ENCODE measurements at places on chromosomes 2 and 18. TPM values are rescaled to one million over a fixed set of nuclear protein-coding genes. Genes with fewer than 3 reads are reported as not detected.
A peak's percentile ranks its signal among the peaks of the same experiment; 100 is the strongest.

Gene KCNS3
- 15.0 TPM for polyA plus RNA-seq

DNA sequence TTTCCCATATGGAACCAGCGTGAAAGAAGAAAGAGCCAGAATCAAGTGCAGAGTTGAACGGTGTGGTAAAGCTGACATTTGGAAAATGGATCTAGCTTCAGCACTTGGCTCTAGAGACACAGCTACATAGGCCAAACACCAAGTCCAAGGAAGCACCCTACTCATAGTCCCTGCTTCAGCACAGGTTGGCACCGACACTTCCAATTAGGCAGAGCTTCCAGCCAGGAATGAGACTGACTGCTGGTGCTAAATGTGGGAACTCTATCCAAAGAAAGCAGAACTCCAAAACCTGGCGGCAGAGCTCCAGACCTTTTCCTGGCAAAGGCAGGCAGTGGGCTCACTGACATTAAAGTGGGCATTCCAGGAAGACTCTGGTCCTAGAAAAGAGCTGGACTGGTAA is 125.4 kb upstream of the CTNNA2 start:
- no peak for DNase-seq

Gene SIX3
- polyA plus RNA-seq, result not detected

DNA sequence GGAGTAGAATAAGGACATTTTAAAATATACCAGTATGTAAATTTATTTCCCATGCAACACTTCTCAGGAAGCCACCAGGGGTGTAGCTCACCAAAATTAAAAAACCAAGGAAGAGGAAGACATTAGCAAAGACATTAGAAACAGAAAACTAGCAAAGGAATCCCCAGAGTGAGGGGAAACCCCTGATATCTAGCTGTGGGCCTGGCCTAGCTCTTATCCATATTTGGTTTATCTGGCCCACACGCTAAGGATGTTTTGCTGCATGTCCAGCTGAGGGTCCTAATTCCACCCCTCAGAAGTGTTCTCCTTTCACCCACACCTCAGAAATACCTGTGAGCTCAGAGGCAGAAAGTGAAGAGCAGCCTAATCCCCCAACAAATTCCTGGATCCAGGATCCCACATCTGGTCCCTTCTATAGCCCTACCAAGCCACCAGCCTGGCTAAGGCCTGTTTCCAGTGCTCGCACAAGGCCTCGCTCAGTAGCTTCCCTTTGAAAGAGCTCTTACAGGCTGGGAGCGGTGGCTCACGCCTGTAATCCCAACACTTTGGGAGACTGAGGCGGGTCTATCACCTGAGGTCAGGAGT is 17.4 kb downstream of the OSBPL1A start:
- no peak for DNase-seq

GRCh38 chr2:70738159-70738558 is 29.8 kb downstream of the ADD2 start:
- DNase-seq, result no peak

DNA sequence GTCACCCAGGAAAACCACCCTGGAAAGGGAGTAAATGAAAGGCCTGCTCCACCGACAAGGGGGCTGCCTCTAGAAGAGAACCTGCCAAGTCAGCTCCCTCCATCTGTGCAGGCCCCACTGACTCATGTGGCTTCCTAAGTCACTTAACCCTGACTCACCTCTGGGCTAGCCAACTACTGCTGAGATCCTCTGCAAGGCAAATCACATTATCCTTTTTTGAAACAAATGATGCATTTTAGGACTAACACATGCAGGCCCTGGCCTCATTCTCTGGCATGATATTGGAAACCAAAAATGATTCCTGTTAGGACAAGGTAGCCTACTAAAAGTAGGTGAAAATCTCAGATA is 474.6 kb downstream of the EPHA4 start:
- DNase-seq, result no peak

Gene CABYR
- polyA plus RNA-seq, result 3.4 TPM

Gene GPC1
- 66.8 TPM for polyA plus RNA-seq

Gene FIGN
- 3.9 TPM for polyA plus RNA-seq

Gene ACKR3
- polyA plus RNA-seq, result 37.5 TPM

DNA sequence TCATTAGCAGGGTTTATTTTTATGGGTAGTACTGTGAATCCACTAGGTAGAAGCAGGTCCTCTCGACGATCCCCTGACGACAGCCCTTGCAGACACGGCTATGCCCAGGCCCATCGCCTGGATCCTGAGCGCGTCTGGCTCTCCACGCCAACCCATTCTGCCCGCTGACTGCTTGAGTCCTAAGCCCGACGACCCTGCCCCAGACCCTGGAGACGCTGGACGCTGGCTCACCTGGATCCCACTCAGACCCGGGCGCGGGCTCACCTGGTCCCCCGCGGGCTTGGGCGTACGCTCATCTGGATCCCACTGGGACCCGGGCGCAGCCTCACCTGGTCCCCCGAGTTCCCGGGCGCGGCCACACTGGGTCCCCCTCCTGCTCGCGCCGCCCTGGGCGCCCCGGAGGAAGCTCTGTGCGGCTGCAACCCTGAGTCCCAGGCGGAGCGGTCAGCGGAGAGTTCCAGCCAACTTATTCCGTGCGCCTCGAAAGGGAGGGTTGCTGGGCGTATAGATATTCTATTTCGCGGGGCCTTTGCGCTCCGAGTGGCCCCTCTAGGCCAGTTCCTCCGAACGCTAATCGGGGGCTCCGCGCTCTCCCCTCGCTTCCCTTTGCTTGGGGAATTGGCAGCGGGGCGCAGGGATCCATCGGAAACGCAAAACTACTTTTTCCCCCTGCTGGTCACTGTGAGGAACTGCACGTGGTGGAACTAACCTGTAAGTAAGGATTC is 22.4 kb upstream of the RMP24 start:
- DNase-seq, result peak; percentile 82

Gene AGXT
- not detected for polyA plus RNA-seq

GRCh38 chr18:22813648-22814328 is 119.3 kb upstream of the RBBP8 start:
- DNase-seq, result no peak

DNA sequence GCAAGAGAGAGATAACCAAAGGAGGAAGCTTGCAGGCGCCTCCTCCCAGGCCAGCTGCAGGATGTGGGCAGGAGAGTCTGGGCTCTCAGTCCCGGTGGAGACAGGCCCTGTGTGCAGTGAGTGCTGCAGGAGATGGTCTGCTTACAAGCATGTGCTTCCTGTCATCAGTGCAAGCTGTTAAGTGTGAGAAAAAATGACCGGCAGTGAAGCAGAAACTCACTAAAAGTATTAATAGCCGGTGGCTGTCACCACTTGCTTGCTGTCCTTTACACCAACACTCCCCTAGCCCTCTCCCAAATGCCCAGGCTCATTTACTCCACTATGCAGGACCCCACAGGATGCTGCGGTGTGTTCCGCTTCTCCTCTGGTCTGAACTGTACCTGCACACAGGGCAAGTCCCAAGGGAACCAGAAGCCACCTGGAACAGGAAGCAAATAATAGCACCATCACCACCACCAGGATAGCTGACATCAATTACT is 435.6 kb upstream of the HS6ST1 start:
- DNase-seq, result no peak

Gene INHBB
- polyA plus RNA-seq, result 0.43 TPM

DNA sequence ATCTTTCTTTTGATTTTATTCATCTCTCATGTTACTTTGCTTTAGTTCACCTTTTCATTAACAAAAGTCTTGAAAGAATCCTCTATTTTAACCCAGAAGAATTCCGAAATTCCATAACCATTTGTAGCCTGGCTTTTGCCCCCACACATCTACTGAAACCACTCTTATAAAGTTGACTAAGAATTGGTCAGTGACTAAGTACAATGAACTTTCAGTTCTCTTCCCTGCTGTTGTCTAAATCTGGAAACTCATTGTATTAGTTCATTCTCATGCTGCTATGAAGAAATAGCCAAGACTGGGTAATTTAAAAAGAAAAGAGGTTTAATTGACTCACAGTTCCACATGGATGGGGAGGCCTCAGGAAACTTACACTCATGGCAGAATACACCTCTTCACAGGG is 49.9 kb upstream of the PNPT1 start:
- DNase-seq, result no peak

GRCh38 chr2:193584522-193584938 is 1389.8 kb upstream of the TMEFF2 start:
- no peak for DNase-seq

- DNase-seq, result no peak
Observed at GRCh38 chr2:230234845-230235244, 9.3 kb downstream of the SP140 start.

- no peak for DNase-seq
Observed at GRCh38 chr2:7450833-7451190, 533.6 kb downstream of the RNF144A start.

DNA sequence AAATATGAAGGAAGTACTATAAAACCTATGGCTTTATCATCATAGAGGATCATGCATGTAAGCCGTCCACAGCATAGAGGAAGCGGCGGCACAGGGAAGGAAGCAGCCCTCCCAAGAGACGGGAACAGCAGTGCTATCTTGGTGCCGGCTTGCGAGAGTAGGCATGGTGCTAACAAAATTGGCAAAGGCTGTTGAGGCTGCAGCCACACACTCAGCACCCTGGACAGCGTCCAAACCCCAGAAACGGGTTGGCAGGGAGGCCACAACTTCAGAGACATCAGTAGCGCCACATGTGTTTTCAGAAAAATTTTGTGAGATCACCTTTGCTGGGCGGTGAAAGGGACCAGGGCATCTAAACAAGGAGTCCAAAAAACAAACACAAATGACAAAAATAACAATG is 37.7 kb downstream of the NETO1 start:
- no peak for DNase-seq

- no peak for DNase-seq
Observed at GRCh38 chr18:69956665-69957620, 9.3 kb upstream of the CD226 start.
